Dorsolateral prefrontal cortex (tissue), 122 donors: ENCODE measurements at places on chromosomes 5 and 9.

- no peak for DNase-seq
These were observed 15.1 kb downstream of the HNRNPK start for GRCh38 chr9:83964973-83965349.

DNA sequence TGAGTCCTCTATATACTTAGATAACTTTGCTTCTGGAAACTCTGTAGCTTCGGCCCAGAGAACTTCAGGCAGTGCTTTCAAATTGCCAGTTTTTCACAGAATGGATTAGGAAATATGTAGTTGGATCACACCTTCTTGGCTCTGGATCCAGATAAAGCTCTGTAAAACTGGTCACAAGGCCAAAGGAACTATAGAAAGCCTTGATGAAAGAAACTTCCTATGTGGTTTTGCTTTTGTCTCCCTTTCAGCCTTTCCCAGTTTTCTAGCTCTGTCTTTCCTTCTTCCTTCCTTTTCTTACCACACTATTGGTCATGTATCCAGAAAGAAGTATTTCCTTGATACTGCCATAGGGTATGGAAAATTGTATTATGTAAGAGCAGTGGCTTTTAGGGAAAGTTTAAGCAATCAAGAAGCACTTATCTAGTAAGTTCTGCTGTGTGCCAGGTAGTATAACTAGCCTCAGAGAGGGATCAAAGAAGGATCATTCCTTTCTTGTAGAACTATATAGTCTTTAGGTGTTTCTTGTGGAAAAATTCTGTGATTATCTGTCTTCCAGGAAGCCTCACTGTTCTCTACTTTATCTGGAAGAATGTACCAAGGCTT is 6.3 kb downstream of the GPR21 start:
- DNase-seq, result no peak

DNA sequence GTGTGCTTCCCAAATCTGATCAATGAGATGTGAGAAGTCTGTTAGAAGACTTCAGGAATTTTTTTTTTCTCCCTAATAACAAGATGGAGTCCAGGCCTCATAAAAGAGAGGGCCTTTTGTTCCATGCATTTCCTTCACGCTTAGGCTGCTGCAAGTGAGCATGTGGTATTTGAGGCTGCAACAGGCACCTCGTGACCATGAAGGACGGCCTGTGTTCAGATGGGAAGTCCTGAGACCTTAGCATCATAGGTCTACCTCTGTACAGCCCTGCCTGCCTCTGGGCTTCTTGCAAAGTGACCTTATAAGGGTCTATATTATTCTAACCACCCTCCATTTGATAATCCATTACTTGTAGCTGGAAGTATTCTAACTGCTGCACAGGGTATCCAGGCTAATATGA is 86.6 kb downstream of the BOD1 start:
- no peak for DNase-seq

GRCh38 chr5:1897816-1898450 is 15.2 kb upstream of the IRX4 start:
- no peak for DNase-seq

DNA sequence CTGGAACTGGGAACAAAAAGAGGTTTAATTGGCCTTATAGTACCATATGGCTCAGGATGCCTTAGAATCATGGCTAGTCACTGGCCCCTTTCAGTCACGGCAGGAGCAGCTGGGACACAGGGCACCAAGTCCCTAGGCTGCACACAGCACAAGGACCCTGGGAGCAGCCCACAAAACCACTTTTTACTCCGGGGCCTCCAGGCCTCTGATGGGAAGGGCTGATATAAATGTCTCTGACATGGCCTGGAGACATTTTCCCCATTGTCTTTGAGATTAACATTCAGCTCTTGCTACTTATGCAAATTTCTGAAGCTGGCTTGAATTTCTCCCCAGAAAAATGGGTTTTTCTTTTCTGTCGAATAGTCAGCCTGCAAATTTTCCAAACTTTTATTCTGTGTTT is 1026.4 kb upstream of the COX7C start:
- no peak for DNase-seq

- no peak for DNase-seq
These were observed 140.1 kb downstream of the TLE4 start for GRCh38 chr9:79711874-79712273.

- DNase-seq, result no peak
These were observed 178.5 kb upstream of the CDH18 start for GRCh38 chr5:20166456-20166855.

GRCh38 chr5:531749-532315 is 7.6 kb upstream of the SLC9A3 start:
- no peak for DNase-seq

- DNase-seq, result no peak
These were observed 29.4 kb downstream of the ZCCHC7 start for GRCh38 chr9:37149666-37150308.

DNA sequence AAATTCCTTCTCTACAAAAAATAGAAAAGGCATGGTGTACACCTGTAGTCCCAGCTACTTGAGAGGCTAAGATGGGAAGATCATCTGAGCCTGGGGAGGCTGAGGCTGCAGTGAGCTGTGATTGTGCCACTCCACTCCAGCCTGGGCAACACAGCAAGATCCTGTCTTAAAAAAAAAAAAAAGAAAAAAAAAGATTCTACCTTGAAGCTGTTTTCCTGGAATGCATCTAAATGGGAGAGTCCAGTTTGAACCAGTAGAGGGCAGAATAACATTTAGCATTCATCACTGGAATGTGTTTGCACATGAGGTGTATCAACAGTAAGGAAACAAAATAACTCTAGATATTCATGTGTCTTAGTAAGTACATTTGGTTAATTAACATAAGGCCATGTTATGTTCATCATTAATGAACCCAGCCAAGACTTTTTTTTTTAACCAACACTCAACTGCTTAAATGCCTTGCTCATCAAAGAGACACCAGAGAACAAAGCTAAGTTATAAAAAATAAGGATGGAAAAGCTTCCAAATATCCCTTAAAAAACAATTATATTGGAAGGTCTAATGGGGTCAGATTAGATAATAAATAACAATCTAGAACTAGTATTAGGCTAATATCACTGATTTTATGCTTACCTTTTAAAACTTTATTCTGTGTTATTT is 16.1 kb downstream of the IFNE start:
- DNase-seq, result no peak

DNA sequence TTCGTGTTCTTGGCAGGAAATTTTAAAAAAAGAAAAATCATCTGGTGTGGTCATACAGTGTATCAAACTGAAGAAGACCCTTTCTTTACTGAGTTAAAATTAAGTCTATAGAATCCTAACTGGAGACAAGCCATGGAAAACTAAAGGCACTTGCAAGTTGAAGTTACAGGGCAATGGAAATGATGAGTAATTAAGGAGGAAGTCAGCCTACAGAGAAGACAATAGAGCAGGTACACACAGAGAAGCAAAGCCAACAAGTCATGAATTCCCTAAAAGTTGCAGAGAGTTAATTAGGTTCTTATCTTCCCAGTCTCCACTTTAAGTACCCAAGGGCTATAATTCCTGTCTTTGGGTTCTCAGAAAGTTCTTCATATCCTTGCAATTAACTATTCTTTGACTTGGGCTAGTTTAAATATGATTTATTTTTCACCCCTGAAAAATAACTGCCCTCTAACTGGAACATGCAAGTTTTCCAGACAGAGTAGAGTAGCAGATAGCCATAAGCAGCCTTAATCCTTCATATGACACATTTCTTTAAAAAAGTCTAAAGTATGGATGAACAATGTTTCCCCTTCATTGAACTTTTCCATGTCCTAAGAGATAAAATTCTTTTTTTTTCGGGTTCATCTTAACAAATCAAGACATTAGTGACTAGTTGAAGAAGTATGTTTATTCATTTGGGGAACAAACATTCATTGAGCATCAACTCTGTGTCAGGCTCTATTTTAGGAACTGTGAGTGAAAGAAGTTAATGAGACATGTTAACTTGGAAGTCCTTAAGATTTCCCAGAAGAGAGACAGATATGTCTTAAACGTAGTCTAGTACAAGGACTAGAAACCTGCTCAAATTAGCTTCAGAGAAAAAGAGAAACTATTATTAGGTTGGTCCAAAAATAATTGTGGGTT is 5.2 kb upstream of the ITGA2 start:
- DNase-seq, result no peak

DNA sequence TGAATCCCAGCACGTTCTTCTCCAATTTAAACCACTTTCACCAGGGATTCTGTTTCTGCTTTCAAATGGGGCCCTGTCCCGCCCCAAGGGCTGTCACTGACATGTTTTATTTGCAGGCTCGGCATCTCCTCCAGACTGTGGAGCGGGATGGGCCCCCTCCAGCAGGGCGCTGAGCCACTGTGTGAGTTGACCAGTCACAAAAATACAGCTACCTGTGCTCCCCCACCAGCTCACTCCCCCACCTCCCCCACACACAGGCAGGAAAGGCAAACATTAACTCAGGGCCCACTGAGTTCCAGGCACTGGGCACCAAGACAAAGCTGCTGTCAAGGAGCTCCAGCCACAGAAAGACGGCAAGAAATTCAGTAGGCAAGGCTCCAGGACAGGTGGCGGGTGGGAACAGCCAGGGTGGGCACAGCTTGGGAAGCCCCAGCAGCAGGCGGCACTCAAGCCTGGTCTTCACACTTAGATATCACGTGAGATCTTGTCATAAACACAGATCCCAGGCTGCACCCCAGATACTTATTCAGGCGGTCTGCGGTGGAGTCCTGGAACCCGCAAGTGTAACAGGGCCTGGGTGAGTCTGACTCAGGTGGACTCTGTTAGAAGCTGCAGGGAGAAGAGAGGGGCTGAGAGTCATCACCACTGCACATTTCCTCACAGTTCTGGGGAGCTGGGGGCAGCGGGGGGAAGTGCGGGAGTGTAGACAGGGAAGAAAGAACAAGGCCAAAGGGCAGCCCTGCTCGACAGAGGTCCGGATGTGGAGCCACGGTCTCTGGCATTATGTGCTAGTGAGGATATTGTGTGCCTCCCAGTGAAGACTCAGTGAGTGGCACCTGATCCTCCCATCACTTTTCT is 44.7 kb downstream of the OR2V1 start:
- DNase-seq, result no peak

DNA sequence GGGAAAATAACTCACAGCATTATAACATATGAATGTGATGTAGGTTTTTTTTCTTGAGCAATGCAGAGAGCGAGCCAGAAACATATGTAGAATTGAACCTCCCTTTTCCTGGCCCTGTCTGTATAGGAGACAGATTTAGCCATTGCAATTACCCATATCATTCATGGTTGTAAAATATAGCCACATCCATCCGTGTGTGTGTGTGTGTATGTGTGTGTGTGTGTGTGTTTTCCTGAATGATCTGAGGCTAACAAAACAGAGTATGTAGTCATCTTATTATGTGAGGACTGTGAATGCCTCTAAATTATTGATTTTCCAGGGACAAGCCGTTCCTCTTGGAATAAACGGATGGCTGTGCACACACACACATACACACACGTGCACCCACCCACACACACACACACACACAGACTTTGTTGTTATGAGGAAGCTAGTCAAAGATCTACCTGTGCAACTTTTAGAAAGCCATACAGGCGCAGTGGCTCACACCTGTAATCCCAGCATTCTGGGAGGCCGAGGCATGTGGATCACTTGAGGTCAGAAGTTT is 11.7 kb upstream of the DENND1A start:
- no peak for DNase-seq

DNA sequence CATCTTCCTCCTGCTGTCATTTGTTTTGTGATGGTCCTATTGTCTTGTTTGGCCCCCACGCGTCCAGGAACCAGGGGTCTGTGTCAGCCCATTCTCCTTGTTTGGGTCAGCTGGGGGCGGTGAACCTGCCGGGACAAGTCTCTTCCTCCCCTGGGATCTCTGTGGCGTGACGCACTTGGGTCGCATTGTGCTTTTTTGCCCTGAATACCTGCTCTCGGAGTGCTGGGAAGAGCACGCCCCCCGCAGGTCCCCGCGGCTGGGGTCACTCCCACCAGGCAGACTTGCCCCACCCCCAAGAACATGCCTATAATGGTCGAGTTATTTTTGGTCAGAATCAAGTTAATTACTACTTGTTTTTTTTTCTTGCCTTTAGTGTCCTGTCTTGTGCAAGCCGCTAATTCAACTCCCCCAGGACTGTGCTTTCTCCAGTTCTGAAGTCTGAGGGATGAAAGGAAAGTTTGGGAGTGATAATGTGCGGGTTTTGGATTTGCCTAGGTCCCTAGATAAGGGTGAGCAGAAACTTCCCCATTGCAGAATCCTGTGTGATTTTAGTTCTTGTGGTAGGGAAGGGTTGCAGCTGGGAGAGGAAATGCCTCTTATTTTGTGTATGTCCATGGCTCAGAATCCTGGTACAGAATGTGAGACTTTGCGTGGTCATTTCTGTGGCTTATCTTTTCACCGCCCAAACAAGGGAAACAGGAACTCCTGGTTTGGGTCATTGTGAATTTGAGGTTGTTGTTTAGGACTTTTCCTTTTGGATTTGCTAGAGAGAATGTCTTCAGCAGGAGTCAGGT is 789 bp downstream of the ACER2 start:
- DNase-seq, result no peak

DNA sequence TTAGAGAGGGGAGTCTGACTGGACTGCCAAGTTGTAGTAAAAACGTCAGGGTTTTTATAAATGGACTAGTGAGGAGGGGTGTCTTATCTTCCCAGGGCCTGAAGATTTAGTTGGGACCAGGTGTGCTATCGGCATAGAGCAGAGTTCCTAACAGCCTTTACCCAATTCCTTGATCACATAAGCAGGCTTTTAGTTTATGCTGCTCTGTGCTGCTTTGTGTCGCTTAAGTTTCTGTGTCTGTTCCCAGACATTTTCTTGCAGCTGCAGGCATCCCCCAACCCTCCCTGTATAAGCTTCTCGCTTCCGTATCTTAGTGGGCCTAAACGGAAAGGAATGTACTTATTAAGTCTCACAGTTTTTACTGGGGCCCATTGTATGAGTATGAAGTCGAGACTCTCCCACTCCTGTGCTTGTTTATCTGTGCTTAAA is 2.6 kb upstream of the SMC5 start:
- DNase-seq, result no peak

DNA sequence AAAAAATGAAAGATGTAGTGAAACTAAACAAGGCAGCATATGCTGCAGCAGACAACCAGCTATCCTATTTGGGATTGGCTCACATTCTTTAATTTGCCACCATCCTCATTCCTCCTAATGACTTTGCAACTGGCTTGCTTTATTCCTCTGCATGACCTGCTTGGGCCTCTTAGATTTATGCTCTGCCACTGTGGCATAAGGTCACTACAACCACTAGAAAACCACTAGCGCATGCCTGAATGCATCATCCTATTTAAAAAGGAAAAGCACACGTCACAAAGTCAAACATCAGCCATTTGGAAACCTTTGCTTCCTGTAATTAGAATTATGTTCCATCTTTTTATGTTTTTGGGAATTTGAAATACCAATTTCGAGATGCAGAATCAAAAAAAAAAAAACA is 40.8 kb upstream of the CCDC152 start:
- DNase-seq, result no peak

GRCh38 chr9:70488793-70489105 is 74.3 kb upstream of the KLF9 start:
- DNase-seq, result no peak

- DNase-seq, result no peak
These were observed 26.7 kb upstream of the RICTOR start for GRCh38 chr5:39100851-39101396.

GRCh38 chr5:149310947-149311658 is 34.2 kb upstream of the GRPEL2 start:
- no peak for DNase-seq
